ENCODE measurements at places on chromosomes 7 and 10.
A peak's percentile ranks its signal among the peaks of the same experiment; 100 is the strongest.

- DNase-seq: no peak
These were observed 66.8 kb downstream of the ADAM12 start for GRCh38 chr10:126321440-126321839.

GRCh38 chr10:47238331-47239095 lies 61.5 kb upstream of the GDF10 start:
- no peak for DNase-seq

DNA sequence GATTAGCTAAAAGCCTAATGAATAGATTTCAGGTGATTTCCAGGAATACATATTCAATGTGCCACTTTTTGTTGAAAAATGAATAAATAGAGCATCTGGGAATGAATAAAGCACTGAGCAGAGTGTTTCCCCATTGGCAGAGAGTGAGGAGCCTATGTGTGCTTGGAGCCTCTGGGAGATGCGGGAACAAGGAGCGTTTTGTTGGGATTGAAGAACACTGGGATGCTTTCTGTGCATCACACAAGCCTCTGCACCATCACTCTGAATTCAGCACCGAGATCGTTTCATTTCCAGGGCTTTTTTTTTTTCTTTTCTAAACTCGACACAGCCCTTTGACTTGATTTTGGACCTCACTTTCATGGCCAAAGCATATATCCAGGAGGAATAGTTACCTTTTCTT lies 111.4 kb downstream of the BAMBI start:
- DNase-seq: no peak

GRCh38 chr7:71184609-71185008 lies 52.7 kb downstream of the GALNT17 start:
- no peak for DNase-seq

- DNase-seq: no peak
These were observed 126.0 kb downstream of the AASS start for GRCh38 chr7:122018032-122018431.

- DNase-seq: no peak
These were observed 6.0 kb downstream of the ADCYAP1R1 start for GRCh38 chr7:31058122-31058521.

DNA sequence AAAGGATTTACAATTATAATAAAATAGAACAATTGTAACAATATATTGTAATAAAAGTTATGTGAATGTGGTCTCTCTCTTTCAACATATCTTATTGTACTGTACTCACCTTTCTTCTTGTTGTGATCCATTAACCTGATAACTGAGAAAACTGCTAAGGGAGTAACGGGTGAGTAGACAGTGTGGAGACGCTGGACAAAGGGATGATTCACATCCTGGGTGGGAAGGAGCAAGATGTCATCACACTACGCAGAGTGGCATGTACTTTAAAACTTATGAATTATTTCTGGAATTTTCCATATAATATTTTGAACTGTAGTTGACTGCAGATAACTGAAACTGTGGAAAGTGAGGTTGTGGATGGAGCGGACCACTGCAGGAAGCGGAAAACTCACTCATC lies 91.2 kb upstream of the PLPP4 start:
- DNase-seq: no peak

DNA sequence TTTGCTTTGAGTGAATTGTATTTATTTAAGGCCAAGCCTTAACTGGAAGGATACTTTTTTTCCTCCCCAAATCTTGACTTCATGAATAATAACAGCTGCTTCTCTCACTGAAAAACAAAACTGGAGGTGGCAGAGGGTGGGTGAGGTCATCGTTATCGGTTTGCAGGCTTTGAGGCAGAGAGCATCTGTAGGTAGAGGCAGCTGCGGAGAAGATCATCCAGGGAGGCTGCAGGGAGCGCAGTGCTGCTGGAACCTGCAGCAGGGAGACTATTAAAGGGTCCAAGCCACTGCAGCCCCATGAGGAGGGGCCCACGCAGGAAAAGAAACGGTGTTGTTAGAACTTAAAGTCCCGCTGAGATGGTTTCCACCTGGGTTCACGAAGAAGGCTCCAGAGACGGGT lies 112.1 kb upstream of the SDK1 start:
- no peak for DNase-seq

GRCh38 chr7:155416646-155417380 lies 41.1 kb upstream of the EN2 start:
- DNase-seq: no peak

DNA sequence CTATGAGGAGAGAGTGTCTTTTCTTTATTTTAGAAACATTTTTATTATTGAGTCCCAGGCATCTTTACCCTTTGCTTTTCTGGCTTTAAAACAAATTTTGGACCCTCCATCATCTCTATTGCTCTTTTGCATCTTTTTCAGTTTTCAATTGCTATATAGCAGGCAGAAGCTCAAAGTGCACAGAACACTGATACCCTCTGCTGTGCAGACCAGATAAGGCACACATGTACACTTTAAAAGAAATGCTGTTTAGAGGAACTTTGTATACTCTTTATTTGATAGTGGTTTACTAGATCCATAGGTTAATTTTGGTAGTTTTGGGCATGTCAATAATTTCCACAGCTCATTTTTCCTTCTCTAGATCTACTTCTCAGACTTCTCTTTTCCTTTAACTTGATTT lies 324.2 kb downstream of the SH2D4B start:
- DNase-seq: no peak

DNA sequence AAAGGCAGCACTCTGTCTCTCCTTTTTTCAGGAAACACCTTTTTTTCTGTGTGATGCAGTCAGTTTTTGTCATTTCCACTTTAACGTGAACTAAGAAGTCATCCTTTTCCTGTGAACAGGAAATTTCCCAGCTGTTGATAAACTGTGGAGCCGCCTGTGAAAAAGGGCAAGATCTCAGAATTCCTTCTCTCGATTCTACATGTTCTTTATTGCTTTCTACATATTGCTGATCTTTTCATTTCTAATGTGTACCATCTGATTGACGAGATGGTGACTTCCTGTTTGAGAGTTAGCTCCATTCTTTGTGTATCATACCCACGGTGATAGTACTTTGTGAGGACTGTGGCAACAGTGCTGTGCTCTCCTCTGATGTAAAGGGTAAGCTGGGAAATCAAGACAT lies 50.4 kb downstream of the ADD3 start:
- no peak for DNase-seq

DNA sequence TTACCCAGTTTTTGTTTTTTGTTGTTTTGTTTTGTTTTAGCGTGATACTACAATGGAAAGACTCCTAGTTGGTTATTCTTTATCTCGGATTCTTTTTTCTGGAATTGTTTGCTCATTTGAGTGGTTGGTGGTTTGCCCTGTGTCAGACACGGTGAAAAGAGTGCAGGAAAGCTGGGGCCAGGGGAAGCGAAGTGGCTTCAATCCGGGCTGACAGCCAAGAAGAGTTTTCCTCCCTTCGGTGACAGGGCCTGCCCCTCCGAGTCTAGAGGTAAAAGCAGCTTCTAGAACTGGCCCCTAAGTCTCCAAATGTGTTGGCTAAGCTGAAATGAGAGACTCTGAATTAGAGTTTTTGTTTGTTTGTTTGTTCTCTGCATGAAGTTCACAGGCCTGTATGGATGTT lies 5.7 kb upstream of the AP5Z1 start:
- DNase-seq: peak; percentile 2

- no peak for DNase-seq
These were observed 166.3 kb upstream of the AHR start for GRCh38 chr7:17131983-17132655.

DNA sequence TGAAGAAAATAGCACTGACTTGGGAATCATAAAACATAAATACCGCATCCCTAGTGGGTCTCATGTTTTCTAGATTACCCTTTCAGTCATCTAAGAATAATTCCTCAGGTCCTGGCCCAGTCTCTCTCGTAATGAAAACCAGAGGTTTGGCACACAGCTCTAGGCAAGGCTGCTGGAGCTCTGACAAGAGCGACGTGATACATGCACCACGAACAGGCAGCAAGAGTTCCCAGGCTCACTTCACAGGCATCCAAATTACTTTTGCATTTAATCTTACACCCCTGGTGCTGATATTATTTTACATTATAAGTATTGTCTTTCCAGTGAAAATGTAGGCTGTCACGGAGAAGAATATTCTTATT lies 105.2 kb downstream of the THSD7A start:
- no peak for DNase-seq

GRCh38 chr7:70622936-70623335 lies 509.0 kb upstream of the GALNT17 start:
- peak; percentile 52 for DNase-seq

- no peak for DNase-seq
These were observed 5.7 kb upstream of the ZC3HAV1L start for GRCh38 chr7:139041378-139042085.

Data from NCI-H1105 (cell line).